ENCODE measurements at places on chromosomes 4 and X.

- DNase-seq = no peak
Measured at GRCh38 chrX:148426467-148426866, 74.0 kb upstream of the AFF2 start.

- no peak for DNase-seq
Measured at GRCh38 chr4:113539408-113539807, 222.1 kb downstream of the CAMK2D start.

DNA sequence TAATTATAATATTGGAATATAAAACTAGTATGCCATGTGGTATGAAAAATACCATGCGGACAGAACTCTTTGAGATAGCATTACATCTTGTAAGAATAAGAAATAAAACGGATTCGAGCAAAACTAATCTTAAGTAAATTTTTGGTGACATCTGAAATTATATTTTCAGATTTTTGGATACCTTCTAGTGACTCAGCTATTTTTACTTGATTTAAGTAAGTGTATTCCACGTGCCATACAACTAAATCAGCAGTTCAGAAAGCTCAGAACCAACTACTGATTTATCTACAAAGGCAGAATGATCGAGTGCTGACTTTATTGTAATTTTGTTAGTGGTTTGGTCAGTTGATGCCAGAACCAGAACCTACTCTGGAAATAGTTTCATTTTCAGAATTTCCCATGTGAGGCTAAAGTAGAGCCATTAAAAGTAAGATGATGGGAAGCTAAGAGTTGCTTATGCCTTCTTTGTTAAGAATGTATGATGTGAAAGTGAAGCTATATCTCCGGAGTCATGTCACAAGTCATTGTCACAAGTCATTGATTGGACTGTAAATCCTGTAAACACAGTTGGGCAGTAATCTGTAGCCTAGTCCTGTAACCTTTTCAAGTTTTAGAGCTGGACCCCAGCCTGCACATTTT, 4.0 kb downstream of the ING2 start:
- no peak for DNase-seq

- no peak for DNase-seq
Measured at GRCh38 chr4:121676345-121677075, 20.3 kb downstream of the ANXA5 start.

- DNase-seq = no peak
Measured at GRCh38 chr4:87557348-87557747, 28.2 kb upstream of the SPARCL1 start.

DNA sequence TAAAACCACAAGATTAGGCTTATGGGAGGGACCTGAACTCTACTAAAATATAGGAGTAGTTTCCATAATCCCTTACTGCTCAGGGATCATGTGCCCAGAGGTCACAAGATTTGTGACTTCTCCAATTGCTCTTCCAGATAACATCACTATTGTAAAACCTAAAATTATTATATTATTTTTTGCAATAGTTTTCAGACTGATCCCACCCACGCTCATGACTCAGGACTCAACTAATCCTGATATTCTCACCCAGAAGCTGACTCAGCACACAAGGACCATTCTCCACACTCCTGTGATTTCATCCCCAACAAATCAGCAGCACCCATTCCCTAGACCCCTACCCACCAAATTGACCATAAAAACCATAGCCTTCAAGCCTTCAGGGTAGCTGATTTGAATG, 24.0 kb upstream of the RPL34 start:
- DNase-seq = no peak

- no peak for DNase-seq
Measured at GRCh38 chr4:108199881-108200280, 31.1 kb upstream of the LEF1 start.

DNA sequence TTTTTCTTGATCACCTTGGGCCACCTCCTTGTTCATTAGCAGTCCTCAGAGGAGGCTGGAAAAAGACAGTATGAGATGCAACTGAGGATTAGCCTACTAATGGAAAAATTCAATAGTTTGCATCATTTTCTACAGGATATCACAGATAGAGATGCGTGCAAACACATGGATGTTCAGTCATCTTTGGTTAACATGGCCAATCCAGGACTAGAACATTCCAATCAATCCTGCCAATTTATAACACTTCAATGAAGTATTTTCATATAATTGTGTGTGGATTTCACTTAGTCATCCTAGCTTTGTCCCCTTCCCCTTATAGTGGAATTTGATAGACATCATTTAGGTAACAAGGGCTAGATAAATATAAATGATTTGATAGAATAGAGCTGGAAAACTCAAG, 42.7 kb downstream of the MAML3 start:
- no peak for DNase-seq

DNA sequence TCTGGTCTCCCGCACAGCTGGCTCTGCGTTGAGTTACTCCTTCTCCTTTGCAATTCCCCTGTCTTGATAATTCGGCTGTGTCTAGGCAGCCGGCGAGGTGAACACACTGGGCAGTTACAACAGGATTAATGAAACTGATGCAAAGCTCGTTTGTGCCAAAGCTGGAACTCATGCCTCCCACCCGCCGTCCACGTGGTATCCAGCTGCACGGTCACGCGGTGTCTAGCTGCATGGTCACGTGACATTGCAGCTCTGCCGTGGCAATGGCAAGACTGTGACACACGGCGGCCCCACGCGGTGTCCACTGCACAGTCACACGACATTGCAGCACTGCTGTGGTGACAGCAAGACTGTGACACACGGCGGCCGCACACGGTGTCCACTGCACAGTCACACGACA, 31.2 kb upstream of the LRPAP1 start:
- DNase-seq = no peak

DNA sequence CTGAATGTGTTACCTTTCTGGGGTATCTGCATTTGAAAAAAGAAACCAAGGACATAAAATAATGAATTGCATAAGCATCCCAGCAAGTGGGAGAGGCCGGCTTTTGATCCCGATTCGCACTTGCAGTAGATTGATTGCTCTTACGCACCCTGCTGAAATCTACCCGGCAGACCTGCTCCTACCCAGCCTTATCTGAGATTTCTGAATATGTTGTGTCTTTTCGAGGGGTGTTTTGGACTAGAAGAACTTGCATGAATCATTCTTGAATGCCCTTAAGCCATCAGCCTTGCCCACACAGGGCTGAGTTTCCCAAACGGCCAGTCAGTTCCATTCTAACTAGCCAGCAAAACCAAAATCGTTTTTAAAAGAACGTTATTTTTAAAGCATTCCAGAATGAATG, 174.4 kb upstream of the BCOR start:
- no peak for DNase-seq

DNA sequence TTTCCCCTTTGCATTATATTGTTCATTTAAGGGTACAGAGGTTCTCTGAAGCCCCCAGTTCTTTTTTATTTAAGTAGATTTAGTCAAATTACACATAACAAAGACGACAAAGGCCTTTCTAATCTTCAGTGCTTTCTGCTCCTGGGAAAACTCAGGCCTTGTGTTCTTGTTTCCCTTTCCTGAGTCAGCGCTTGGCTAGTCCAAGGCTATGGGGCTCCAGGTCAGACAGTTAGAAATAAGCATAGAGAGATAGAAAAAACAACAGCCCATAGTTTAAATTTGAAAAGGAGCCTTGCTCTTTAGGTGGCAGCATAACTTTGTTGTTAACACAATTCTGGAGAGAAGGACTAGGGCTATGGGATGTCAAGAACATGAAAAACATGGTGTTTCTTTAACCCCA, 97.3 kb downstream of the PPP1R2C start:
- DNase-seq = no peak

DNA sequence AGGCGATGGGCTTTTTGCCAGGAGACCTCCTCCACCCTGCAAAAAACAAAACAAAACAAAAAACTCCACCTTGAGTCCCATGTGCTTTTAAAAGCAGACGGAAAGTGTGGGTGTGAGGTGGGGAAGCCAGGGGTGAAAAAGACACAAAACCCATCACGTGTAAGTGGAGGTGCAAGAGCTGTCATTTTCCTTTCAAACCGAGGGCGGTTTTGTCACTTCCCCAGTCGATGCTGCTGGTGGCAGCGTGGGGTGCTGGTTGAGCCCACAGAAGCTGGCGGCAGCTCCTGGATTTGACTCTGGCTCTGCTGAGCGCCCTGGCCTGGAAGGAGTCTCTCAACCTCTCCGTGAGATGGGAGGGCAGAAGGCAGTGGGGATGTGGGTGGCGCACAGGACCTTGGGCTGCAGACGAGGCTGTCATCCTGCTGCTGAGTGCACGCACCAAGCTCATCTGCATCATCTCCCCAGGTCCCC, 110.0 kb downstream of the PSAPL1 start:
- DNase-seq = peak; percentile 19

DNA sequence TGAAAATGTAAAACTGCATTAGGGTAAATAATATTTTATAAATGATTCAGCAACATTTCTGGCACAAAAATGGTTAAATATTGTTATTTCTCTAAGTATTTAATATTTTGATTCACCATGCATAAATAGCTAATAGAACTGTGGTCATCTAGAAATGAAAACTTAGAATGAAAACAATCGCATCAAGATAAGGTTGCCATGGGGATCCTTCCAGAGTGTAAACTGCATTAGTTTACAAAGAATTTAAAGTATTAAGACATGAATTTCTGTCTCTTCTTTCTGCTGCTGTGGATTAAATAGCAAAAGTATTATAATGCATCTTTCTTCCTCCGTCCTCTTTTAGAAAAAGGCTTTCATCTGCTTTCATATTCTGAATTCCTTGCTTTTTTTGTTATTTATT, 1064.6 kb upstream of the SLIT2 start:
- DNase-seq = no peak

DNA sequence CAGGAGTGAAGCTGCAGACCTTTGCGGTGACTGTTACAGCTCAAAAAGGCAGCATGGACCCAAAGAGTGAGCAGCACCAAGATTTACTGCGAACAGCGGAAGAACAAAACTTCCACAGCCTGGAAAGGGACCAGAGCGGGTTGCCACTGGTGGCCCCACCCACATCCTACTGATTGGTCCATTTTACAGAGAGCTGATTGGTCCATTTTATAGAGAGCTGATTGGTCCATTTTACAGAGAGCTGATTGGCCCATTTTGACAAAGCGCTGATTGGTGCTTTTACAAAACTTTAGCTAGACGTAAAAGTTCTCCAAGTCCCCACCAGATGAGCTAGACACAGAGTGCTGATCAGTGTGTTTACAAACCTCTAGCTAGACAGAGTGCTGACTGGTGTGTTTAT, 134.2 kb upstream of the FRG1 start:
- no peak for DNase-seq

- no peak for DNase-seq
Measured at GRCh38 chrX:10110316-10110935, 46.3 kb upstream of the CLCN4 start.

GRCh38 chr4:43066415-43066814, 173.9 kb downstream of the GRXCR1 start:
- no peak for DNase-seq

DNA sequence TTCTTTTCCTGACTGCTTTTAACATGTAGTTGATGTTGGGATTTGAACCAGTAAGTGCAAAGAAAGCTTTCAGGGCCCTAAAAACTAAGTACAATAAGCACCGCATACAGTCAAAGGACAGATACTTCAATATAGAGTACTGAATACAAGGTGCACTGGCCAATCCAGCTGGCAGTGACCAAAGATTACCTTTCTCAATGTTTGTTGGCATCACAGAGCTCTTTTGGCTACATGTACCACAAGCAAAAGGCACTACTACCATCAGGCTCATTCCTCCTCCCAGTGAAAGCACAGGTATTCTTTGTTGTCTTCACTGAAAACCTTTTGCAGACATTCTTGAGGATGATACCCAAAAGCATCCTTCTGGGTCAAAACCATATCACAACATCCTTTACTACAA, 65.2 kb upstream of the ZCCHC13 start:
- no peak for DNase-seq

- DNase-seq = no peak
Measured at GRCh38 chrX:39450234-39450977, 647.4 kb downstream of the BCOR start.

- DNase-seq = no peak
Measured at GRCh38 chrX:88416002-88416401, 331.0 kb upstream of the CPXCR1 start.

DNA sequence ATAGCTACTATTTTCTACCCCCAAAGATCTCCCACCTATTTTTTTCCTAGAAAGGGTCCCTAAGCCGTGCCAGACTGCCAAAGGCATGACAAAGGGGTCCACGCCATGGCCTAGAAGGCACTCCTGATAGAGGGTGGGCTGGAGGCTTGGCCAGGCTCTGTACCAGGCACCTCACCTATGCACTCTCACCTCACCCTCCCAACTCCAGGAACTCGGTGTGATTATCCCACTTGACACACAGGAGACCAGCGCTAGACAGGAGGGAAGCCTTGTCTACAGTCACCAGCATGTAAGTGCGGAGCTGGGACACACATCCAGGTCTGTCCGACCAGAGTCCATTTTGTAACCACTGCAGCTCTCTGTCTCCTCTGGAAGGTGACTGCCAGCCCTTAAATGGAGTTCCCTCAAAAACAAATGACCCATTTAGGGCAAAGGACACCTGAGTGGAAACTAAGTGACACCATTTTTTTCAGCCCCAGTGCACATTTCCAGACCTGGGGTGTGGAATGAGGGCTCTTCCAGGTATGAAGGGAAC, 106.4 kb downstream of the RTL5 start:
- no peak for DNase-seq

DNA sequence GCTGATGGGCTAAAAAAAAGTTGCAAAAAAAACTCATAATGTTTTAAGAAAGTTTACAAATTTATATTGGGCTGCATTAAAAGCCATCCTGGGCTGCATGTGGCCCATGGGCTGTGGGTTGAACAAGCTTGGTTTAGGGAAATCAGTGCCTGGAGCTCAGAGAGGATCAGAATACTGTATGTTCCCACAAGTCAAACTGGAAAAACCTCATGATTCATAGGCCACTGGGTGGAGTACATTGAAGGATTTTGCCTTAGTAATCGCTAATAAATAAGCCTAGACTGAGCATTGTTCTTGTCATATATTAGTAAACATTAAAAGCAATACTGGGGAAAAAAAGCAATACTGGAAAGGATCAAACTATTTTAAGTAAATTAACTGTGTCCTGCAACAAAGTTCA, 246.3 kb upstream of the TAPT1 start:
- no peak for DNase-seq

GRCh38 chr4:108031427-108032083, 41.9 kb downstream of the HADH start:
- no peak for DNase-seq

DNA sequence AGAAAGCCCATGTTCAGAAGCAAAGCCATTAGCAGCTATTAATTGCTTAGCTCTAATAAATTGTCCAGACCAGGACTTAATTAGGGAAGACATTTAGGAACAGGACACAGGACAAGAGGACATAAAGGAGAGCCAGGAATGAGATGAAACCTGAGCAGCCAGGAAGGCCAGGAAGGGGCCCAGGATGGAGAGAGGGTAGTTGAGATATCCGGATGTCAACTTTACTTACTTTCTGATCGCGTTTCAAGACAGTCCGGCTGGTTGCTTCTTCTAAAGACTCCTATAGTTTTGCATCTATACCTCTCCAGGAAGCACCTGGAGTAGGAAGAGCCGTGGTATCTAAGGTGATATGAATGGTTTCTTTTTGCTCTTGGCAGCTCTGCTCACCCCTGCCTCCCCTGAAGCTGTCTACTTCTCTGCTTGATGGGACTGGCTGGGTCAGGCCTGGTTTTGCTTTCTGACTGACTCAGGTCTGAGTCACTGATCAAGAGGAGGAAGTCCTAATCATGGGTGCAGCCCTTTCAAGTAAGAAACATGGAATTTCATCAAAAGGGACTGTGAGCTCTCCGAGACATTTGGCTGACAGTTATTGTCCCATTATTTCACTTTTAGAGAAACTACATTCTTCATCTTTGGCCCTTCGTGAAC, 733.3 kb downstream of the RPA4 start:
- no peak for DNase-seq
